ENCODE measurements at places on chromosomes 16 and 17.

DNA sequence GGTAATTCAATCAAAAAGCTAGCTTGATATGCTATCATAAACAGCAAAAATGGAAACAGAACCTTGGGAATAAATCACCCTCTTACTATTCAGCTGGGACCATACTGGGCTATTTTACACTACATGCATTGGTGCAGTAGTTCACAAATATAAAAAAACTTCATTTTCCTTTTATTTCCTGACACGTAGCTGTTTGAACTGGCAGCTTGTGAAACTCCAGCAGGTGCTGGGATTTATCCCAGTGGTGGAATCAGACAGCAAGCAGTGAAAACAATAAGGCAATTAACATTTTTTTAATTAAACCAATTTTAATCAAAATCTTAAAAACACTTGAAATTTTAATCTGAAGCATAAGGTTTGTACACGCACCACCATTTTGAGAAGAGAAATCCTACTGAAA is 240.4 kb upstream of the IRX5 start:
- DNase-seq = no peak

DNA sequence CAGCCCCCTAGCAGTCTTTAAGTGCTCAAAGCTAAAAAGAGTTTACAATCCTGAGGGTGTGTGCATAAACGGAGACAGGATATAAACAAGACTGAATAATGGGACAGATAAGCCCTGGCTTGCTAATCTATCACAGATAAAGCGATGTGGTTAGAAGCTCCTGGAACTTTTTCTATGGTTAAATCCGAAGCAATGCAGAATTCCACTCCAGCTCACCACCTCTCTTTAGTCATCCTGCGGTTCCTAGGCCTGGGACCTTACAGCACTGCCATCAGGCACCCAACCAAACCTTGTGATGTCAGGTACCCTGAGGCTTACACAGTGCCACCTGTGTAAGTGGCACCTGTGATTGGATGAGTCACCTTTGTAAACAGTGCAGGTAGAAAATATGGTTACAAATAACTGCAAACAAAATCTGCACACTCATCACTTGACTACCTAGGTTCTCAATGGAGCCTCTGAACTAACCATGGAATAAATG is 31.5 kb upstream of the B4GALNT2 start:
- no peak for DNase-seq

- DNase-seq = no peak
Measured at GRCh38 chr16:29698484-29699323, 19.7 kb downstream of the QPRT start.

GRCh38 chr17:6780001-6780400 is 4.0 kb downstream of the FBXO39 start:
- DNase-seq = no peak

- DNase-seq = no peak
Measured at GRCh38 chr16:4728676-4729075, 5.4 kb downstream of the ANKS3 start.

DNA sequence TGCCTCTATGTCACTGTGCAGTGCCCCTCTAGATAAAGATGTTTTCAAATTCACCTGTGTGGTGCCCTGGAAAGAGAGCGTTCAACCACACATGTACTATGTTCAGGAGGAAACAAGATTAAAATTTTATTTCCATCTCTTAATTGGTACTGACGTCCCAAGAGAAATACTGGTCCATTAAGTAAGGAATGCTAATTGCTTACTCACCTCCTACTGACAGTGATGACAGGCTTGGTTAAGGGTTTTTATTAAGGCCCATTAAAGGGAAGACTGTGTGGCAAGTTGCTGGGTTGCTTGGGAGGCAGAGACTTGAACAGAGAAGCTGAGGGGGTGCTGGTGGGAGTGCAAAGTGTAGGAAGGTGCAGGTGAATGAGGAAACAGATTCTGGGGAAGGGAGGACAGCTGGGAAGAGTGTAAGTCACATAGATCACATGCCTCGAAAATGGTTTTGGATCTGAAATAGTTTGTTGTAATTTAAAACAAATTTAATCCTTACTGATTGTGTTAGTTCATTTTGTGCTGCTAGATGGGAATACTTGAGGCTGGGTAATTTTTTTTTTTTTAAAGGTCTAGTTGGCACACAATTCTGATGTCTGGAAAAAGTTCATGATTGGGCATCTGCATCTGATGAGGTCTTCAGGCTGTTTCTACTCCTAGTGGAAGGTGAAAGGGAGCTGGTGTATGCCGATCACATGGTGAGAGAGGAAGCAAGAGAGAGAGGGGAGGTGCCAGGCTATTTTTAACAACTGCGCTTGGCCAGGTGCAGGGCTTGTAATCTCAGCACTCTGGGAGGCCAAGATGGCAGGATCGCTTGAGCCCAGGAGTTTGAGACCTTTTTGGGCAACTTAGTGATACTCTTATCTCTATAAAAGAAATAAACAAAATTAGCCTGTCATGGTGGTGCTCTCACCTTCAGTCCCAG is 140.5 kb downstream of the CACNG3 start:
- no peak for DNase-seq

DNA sequence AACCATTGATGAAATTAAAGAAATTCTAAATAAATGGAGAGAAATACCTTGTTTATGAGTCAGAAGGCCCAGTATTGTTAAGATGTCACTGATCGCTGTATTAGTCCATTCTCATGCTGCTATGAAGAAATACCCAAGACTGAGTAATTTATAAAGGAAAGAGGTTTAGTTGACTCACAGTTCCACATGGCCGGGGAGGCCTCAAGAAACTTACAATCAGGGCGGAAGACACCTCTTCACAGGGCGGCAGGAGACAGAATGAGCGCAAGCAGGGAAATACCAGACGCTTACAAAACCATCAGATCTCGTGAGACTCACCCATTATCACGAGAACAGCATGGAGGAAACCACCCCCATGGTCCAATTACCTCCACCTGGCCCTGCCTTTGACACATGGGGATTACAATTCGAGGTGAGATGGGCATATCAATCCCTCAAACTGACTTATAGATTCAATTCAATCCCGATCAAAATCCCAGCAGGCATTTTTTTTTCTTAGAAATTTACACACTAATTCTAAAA is 157.2 kb downstream of the ENGASE start:
- DNase-seq = no peak
